Mammary epithelial cell (primary cell): ENCODE measurements at places on chromosomes 6 and 20. TPM values are rescaled to one million over a fixed set of nuclear protein-coding genes. Genes with fewer than 3 reads are reported as not detected.

CDC5L gene
- 19.5 and 20.4 TPM in 2 replicates for total RNA-seq

PPIL6 gene
- 4.2 TPM for total RNA-seq

FAM209A gene
- not detected for total RNA-seq

- no peak for DNase-seq
These were observed 59.6 kb upstream of the CDH4 start for GRCh38 chr20:61192337-61192950.

GRCh38 chr20:4091490-4092479, 76.4 kb upstream of the RNF24 start:
- peak; percentile 42 for DNase-seq

DNA sequence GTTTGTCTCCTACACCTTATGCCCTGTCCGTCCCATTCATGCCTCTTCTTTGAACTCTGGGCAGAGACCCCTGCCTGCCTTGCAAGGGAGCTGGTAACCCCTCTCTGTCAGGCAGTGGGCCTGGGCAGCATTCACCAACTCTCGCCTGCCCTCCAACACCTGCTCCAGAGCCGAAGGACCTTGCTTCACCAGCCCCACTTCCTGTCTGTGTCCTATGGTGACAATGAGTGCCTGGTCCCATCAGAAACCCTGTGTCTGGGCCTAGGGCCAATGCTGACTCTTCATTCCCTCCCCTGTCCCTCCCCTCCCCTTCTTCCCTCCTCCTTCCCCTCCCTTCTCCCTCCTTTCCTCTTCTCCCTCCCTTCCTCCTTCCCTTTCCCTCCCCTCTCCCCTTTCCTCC, 22.8 kb upstream of the PCMTD2 start:
- DNase-seq: no peak

- no peak for DNase-seq
These were observed 730.9 kb upstream of the GJE1 start for GRCh38 chr6:141401851-141402250.

DNA sequence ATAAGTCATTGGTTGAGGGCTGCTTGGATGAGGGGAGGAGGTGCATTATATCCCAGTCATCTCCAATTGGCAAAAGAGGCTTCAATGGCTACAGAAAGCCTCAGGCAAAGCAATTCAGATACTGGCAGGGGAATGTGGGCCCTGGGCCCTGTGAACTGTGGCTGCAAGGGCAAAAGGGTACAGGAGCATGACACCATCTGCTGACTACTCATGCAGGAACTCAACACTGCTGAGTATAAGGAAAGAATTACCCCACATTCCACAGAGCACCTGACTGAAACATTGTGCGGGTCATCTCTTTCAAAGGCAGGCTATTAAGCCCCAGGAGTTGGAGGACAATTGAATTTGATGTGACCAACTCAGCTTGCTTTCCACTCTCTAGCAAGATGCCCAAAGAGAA, 92.1 kb upstream of the SPTLC3 start:
- DNase-seq: peak; percentile 12

- peak; percentile 52 for DNase-seq
These were observed 34.1 kb upstream of the HLA-DQB1 start for GRCh38 chr6:32700391-32701040.

- no peak for DNase-seq
These were observed 22.7 kb downstream of the SLC16A10 start for GRCh38 chr6:111110036-111110435.
